Breast epithelium (tissue), 4 donors: ENCODE measurements at places on chromosomes 1 and 21.

DNA sequence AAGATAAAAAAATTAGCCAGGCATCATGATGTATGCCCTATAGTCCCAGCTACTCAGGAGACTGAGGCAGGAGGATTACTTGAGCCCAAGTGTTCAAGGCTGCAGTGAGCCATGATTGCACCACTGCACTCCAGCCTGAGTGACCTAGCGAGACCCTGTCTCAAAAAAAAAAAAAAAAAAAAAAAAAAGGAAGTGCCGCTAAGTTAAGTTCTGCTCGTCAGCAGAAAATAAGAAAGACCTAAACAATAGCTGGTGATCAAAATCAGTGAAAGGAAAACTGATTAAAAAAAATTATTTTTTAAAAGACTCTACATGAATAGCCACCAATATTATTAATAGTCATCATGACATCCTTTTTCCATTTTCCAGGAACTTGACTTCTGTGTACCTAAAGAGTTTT, 44.2 kb upstream of the MTR start:
- H3K27me3 ChIP-seq = no peaks in the 10 kb centered on the region
- no peak for DNase-seq
- H3K4me3 ChIP-seq = no peak overlapping the region
- no peaks in the 10 kb centered on the region for H3K4me1 ChIP-seq
- H3K27ac ChIP-seq = no peak overlapping the region
- no peaks in the 10 kb centered on the region for H3K36me3 ChIP-seq

- H3K36me3 ChIP-seq = no peaks in the 10 kb centered on the region
- no peaks in the 10 kb centered on the region for H3K27me3 ChIP-seq
- peak within 1 kb of the TSS; percentile 93 for H3K4me3 ChIP-seq
- DNase-seq = no peak
These were observed at the start of gene ASAP3 for GRCh38 chr1:23483321-23484252. Gene ASAP3 (minus strand): TSS chr1:23484179. CDS start chr1:23484133, 46 bp downstream.

DNA sequence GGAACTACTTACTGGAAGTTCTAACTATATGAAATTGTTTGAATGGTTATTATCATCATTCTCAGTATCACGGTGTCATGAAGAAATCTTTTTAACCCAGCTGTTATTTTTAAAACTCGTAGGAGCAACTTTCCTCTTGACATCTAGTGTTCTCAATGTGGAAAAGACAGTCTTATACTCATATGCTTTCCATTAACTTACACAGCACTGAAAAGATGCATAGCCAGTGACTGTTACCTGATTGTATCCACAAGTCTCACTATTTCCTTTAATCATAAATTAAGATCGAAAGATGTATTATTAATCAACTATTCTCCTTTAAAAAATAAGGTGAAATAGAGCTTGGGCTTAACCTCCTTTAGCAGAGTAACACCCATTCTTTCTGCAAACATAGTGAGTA, 59.7 kb upstream of the TNFSF4 start:
- H3K27me3 ChIP-seq = no peaks in the 10 kb centered on the region
- H3K4me1 ChIP-seq = no peaks in the 10 kb centered on the region
- no peak overlapping the region for H3K27ac ChIP-seq
- no peaks in the 10 kb centered on the region for H3K36me3 ChIP-seq
- H3K4me3 ChIP-seq = no peak overlapping the region

DNA sequence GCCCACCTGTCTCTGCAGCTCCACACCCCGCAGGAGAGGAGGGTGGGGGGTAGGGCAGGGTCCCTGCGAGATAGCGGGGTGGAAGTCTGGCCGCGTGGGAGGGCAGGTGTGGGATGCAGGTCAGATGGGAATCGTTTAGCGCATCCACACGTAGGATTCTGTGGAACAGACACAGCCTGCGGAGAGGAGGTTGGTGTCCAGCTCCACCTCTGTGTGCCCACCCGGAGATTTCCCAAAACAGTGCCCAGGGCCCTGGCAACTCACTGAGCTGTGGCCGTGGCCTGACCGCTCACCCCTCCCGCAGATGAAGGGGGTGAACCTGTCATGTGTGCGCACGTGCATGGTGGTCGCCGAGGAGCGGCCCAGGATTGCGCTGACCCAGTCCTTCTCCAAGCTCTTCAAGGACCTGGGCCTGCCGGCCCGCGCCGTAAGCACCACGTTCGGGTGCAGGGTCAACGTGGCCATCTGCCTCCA, 46.9 kb downstream of the S100B start:
- DNase-seq = no peak
- no peak overlapping the region for H3K27ac ChIP-seq
- H3K4me3 ChIP-seq = no peak overlapping the region
- no peaks in the 10 kb centered on the region for H3K27me3 ChIP-seq
- H3K4me1 ChIP-seq = no peaks in the 10 kb centered on the region
- peaks cover 5% of the 10 kb centered on the region for H3K36me3 ChIP-seq

GRCh38 chr1:168256164-168256563, 24.5 kb upstream of the TBX19 start:
- no peaks in the 10 kb centered on the region for H3K36me3 ChIP-seq
- H3K4me3 ChIP-seq = no peak overlapping the region
- no peak overlapping the region for H3K27ac ChIP-seq
- no peaks in the 10 kb centered on the region for H3K4me1 ChIP-seq
- no peaks in the 10 kb centered on the region for H3K27me3 ChIP-seq

DNA sequence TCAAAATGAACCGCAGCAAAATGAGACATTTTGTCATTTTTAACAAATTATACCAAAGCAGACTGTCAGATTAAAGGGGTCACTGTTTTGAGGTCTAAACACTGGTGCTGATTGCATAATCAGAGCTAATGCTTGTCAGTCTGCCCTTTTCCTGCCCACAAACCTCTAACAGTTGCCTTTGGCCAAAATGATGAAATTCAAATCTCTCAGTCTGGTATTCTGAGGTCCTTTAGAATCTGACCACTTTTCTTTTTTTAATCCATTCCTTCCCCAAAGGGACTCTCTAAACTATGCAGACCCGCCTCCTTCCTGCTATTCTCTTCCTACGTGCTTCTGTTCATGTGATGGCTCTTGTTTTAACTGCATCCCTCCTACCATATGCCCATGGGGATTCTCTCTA, 145.2 kb upstream of the SPATA6 start:
- no peaks in the 10 kb centered on the region for H3K4me1 ChIP-seq
- DNase-seq = no peak
- H3K36me3 ChIP-seq = no peaks in the 10 kb centered on the region

DNA sequence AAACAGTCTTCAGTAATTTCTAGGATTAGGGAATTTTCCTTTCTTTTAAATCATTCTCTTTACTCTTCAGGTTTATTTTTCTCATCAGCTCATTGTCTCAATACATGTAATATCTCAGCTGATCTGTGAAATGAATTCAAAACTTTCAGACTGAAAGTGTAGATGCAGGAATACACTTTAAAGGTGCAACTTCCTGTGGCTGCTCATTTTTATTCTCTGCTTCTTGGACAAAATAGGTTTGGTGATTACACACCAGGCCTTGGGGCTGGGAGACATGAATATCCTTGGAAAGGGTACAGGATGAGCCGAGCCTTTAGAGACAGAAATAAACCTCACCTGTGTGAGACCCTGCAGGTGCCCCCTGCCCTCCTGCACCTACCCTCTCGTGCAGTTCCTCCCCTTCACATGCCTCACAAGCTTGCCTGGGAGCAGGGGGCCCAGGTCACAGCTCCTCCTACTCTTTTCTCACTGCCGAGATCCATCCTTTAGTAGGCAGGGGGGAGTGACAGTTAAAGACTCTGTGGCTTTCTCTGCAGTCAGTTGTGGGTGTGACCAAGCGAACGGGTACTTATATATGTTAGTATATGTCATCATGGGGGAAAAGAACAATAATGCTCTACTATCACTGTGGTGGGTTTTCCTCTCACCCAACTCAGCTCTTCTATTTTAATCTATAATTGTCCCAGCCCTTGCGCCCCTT, 23.6 kb downstream of the XCL2 start:
- H3K36me3 ChIP-seq = no peaks in the 10 kb centered on the region
- DNase-seq = no peak
- no peaks in the 10 kb centered on the region for H3K27me3 ChIP-seq
- H3K27ac ChIP-seq = no peak overlapping the region
- H3K4me3 ChIP-seq = no peak overlapping the region
- H3K4me1 ChIP-seq = no peaks in the 10 kb centered on the region

DNA sequence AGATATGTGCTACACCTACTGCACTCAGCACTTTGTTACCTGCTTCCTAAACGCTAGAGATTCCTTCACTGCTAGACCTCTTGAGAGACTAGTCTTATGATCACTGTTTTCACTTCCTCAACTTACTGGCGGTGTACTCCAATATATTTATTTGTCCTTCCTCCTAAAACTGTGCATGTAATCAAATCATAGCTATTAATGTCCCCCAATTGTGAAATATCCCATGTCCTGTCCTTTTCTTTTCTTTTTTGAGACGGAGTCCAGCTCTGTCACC, 3.4 kb downstream of the SOAT1 start:
- H3K27ac ChIP-seq = no peak overlapping the region
- DNase-seq = no peak
- no peaks in the 10 kb centered on the region for H3K4me1 ChIP-seq
- no peaks in the 10 kb centered on the region for H3K27me3 ChIP-seq
- H3K4me3 ChIP-seq = no peak overlapping the region

DNA sequence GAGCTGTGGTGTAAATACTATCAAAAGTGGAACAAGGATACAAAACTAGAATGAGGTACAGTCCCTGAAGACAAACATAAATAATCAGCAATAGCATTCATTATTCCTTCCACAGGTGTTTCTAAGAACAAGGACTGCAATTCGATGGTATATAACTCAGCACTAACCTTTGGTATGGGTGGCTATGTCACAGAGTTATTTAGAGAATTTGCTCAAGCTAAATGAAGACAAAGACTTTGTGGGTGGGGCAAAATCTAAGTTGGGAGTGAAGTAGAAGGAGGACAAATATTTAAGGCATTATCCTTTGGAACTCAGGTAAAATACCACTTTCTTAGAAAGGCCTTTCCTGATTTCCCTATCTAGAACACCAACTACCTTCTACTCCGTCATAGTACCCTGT, 51.5 kb upstream of the CNN3 start:
- H3K27ac ChIP-seq = no peak overlapping the region
- no peak for DNase-seq
- no peaks in the 10 kb centered on the region for H3K36me3 ChIP-seq
- no peak overlapping the region for H3K4me3 ChIP-seq
- H3K4me1 ChIP-seq = peaks cover 5% of the 10 kb centered on the region

DNA sequence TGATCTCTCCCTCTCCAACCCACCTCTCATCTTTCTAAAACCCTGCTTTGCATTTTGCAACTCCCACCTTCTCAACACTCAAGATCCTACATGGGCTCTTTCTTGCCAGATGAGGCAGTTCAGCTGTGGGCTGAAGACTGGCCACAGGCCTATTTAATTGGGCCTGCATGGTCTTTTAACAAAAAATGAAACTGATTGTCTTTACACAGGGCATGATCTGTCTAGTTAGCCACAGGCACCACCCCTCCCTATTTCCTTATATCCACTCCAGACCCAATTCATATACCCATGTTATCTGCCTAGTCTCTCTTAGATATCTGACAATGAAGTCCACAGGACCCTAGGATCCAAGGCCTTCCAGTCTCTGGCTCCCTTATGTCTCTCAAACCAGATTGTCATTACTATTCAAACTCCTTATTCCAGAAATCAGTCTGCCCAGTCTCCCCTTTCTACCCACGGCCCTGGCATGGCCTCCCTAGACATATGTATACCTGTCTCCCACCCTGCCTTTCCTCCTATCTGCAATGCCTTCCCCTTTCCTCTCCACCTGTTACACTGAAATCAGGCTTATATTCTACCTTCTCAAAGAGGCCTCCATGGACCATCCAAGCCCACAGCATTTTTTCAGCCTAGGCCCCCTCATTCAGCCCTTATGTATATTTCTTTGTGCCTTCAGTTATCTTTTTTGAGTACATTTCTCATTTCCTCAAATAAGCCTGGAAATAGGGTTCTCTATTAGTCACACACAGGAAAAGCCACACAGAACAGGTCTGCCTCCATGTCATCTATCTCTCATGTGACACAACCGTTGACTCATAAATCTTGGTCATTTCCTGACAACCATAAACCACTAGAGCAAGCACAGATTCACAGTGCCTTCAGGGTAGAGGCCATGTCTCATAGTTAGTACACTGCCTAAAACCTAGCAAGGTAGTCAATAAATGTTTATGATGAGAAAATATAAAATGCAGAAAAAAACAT, 39.0 kb downstream of the LPAR3 start:
- no peaks in the 10 kb centered on the region for H3K4me1 ChIP-seq
- no peaks in the 10 kb centered on the region for H3K27me3 ChIP-seq
- no peaks in the 10 kb centered on the region for H3K36me3 ChIP-seq
- no peak overlapping the region for H3K27ac ChIP-seq

- H3K4me3 ChIP-seq = no peak overlapping the region
- no peaks in the 10 kb centered on the region for H3K4me1 ChIP-seq
- no peaks in the 10 kb centered on the region for H3K27me3 ChIP-seq
- DNase-seq = no peak
- no peaks in the 10 kb centered on the region for H3K36me3 ChIP-seq
- H3K27ac ChIP-seq = no peak overlapping the region
These were observed 6.7 kb upstream of the MPC2 start for GRCh38 chr1:167943541-167943940.

- no peak overlapping the region for H3K4me3 ChIP-seq
- DNase-seq = no peak
- H3K36me3 ChIP-seq = no peaks in the 10 kb centered on the region
- no peaks in the 10 kb centered on the region for H3K27me3 ChIP-seq
- no peaks in the 10 kb centered on the region for H3K4me1 ChIP-seq
These were observed 16.1 kb downstream of the TMEM201 start for GRCh38 chr1:9604836-9605235.

DNA sequence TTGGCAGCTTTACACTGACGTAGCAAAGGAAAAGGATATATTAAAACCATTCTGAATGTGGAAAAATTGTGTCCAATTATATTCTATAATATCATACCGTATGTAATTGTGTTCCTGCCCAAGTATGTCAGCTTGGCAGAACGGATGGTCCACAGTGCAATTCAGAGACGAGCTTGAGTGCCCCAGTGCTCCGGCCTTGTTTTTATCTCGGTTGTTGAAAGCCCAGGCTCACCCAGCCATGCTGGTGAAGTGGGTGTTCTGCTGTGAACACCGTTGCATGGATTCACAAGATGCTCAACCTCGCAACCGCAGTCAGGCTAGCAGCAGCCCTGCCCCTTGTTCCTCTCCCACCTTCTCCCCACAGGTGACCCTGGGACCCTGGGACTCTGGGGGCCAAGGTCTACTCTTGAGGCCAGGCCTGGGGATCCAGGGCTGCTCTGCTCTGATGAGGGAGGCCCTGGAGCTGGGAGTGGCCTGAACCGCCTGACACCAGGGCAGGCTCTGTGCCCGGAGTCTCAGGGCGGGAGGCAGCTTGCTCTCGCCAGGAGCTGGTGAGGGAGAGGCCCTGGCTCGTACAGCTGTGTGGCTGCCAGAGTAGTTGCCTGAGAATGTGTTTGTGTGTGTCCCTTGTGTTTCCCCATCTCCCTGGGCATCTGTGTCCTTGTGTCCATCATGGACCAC, 11.2 kb downstream of the PTPRF start:
- DNase-seq = peak; percentile 89
- H3K27me3 ChIP-seq = no peaks in the 10 kb centered on the region
- peak overlapping the region; percentile 91 for H3K27ac ChIP-seq
- peaks cover 60% of the 10 kb centered on the region for H3K4me1 ChIP-seq
- H3K36me3 ChIP-seq = no peaks in the 10 kb centered on the region

- H3K27ac ChIP-seq = no peak overlapping the region
- no peaks in the 10 kb centered on the region for H3K27me3 ChIP-seq
- no peak overlapping the region for H3K4me3 ChIP-seq
These were observed 21.9 kb downstream of the NCF2 start for GRCh38 chr1:183568176-183569021.

GRCh38 chr1:245288796-245289195, 134.0 kb downstream of the KIF26B start:
- H3K4me3 ChIP-seq = no peak overlapping the region
- H3K36me3 ChIP-seq = no peaks in the 10 kb centered on the region
- H3K4me1 ChIP-seq = no peaks in the 10 kb centered on the region
- no peak for DNase-seq
- no peak overlapping the region for H3K27ac ChIP-seq
- H3K27me3 ChIP-seq = no peaks in the 10 kb centered on the region

- no peak for DNase-seq
- H3K4me1 ChIP-seq = no peaks in the 10 kb centered on the region
- H3K4me3 ChIP-seq = peak overlapping the region; percentile 28
These were observed 20.1 kb downstream of the PRKACB start for GRCh38 chr1:84164161-84164560.
